H9 (cell line): ENCODE measurements at places on chromosomes 4 and X. TPM values are rescaled to one million over a fixed set of nuclear protein-coding genes. Genes with fewer than 3 reads are reported as not detected.

- no peaks in the 10 kb centered on the region for H3K27me3 ChIP-seq
- H3K36me3 ChIP-seq = no peaks in the 10 kb centered on the region
- no peak overlapping the region for H3K4me3 ChIP-seq
- H3K4me1 ChIP-seq = no peaks in the 10 kb centered on the region
- no peak for DNase-seq
Measured at GRCh38 chrX:3129256-3129655, 88.0 kb downstream of the ARSF start.

GRCh38 chrX:51024106-51024696 is 113.7 kb downstream of the BMP15 start:
- no peak for DNase-seq
- H3K4me3 ChIP-seq = no peak overlapping the region
- H3K4me1 ChIP-seq = no peaks in the 10 kb centered on the region
- H3K27ac ChIP-seq = no peak overlapping the region
- H3K27me3 ChIP-seq = no peaks in the 10 kb centered on the region; the same call in 1 of the 2 replicates

DTHD1 gene
- total RNA-seq = not detected in 2 replicates

HSFX1 gene
- total RNA-seq = 0.50 and 0.55 TPM in 2 replicates

GRCh38 chrX:108420481-108420880 is 17.7 kb downstream of the COL4A6 start:
- no peak for DNase-seq
- no peak overlapping the region for H3K27ac ChIP-seq
- H3K27me3 ChIP-seq = no peaks in the 10 kb centered on the region
- H3K4me3 ChIP-seq = no peak overlapping the region
- H3K4me1 ChIP-seq = no peaks in the 10 kb centered on the region; the same call in 1 of the 2 replicates

- no peak for DNase-seq
- no peaks in the 10 kb centered on the region for H3K27me3 ChIP-seq
- H3K36me3 ChIP-seq = no peaks in the 10 kb centered on the region
- H3K4me3 ChIP-seq = no peak overlapping the region
Measured at GRCh38 chr4:53847965-53848364, 216.4 kb downstream of the CHIC2 start.
